ENCODE measurements at places on chromosomes 3 and 15.

DNA sequence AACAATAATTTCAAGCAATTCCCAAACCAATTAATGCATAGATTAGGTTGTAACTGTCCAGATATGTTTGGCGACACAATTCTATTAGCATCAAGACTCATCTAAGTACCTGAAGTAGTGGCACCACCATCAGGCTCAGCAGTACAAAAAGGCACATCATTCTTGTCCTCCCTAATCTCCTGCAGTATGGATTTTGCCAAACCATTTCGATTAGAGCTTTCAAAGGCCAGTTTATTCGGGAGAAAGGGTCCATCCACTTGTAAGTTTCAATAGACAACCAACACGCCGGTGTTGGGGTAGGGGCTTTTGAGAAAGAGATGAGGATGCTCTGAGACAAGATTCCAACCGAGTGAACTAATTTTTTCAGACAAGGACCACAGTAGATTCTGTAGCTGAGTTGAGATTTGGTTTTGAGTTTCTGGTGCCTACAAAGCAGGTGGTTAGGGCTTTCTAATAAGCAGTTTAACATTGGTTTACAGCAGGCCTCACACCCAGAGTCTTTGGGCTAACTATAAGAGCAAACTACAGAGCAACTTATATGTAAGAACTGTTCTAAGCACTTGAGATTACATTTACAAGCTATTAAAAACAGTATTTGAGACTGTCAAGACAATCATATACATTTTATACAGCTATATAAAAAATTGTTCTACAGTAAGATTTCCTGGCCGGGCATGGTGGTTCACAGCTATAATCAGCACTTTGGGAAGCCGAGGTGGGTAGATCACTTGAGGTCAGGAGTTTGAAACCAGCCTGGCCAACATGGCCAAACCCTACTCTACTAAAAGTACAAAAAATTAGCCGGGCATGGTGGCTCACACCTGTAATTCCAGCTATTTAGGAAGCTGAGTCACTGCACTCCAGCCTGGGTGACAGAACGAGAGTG is 4.5 kb downstream of the RPL22L1 start:
- DNase-seq: no peak

- no peak for DNase-seq
These were observed 19.2 kb downstream of the GRIP2 start for GRCh38 chr3:14520967-14521366.

DNA sequence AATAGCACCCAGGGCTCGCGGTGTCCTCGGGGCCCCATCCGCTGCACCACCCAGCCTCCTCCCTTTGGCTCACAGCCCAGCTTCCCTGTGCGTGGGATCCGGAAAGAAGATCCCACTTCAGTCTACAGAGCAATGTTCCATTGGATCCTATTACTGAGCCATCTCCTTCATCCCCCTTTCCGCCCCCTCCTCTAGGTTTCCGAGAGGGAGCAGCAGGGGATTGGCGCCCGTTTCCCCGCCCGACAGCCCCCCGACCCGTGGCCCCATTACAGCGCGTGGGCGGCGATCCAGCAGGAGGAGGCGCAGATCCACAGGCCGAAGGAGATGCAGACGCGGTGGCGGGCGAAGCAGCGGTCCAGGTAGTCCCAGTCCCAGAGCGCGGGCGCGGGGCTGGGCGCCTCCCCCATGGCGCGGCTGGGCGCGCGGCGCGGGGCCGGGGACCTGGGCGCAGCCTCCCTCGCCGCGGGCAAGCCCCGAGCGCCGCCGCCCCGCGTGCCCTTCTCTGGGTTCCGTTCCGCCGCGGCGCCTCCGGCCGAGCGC is 340 bp downstream of the TMEM44 start:
- DNase-seq: no peak

GRCh38 chr3:56799251-56799882 is 2.4 kb downstream of the ARHGEF3 start:
- DNase-seq: no peak

GRCh38 chr3:87468235-87468634 is 191.9 kb upstream of the POU1F1 start:
- no peak for DNase-seq

DNA sequence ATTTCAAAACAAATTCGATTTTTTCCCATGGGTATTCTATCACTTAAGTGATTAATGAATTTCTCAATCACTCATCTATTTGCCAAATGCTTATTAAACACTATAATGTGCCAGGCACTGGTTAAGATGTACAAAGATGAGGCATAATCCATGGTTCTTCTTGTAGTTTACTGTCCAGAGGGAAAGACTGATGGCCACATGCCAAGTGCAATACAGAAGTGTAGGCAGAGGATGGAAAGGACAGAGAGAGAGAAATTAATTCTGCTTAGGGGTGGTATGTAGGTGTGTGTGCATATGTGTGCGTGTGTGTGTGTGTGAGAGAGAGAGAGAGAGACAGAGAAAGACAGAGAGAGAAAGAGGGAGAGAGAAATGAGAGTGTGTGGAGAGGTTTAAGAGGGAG is 120.8 kb upstream of the CCNL1 start:
- no peak for DNase-seq

GRCh38 chr3:194713299-194714136 is 27.8 kb downstream of the FAM43A start:
- DNase-seq: no peak

GRCh38 chr3:163735394-163735793 is 1342.9 kb downstream of the SI start:
- no peak for DNase-seq

DNA sequence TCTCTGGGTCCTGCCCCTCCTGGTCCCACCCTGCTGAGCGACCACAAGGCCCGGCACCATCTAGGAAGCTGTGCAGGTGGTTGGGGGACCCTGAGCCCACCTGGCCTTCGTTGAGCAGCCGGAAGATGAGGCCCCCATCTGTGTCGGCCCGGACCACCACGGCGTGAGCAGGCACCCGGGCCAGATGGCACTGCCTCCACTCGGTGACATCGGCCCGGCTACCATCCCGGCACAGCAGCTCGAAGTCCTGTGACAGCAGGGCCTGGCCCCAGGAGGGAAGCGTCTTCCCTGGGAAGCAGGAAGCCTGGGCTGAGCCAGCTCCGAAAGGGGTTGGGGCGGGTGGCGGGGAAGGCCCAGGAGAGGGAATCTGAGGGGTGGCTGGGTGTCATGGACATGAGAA is 12.6 kb downstream of the MELTF start:
- no peak for DNase-seq

GRCh38 chr3:65483011-65483410 is 555.7 kb downstream of the MAGI1 start:
- DNase-seq: no peak

DNA sequence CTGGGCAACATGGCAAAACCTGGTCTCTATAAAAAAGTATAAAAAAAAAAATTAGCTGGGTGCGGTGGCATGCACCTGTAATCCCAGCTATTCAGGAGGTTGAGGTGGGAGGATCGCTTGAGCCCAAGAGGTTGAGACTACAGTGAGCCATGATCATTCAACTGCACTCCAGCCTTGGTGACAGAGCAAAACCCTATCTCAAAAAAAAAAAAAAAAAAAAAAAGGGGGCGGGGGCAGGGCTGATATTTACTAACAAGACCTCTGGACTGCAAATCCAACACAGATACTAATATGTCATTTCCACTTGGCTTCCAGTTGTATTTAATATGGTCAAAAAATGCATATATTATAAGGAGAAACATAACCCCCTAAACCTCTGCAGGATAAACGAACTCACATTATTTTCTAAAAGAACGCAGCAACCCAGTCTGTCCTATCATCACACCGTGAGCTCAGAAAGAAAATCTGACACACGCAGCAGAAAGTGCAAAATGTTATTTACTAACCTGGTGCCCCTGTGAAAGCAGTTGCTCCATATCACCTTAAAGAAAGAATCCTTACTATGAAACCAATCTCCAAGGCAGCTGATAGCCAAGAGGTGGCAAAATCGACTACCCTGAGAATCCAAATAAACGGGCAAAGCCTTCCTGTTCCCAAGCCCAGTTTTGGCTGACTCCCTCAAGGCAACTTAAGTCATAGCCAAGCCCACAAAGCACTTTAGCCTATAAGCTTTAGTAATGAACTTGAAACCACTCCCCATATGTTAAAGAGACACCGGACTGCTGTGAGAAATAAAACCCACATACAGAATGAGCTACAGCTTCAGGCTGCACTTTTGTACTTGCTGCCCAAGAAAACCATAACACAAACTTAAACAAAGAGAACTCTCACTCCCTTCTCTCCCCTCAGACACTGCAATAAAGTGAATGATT is 39.3 kb downstream of the PLD1 start:
- DNase-seq: no peak

DNA sequence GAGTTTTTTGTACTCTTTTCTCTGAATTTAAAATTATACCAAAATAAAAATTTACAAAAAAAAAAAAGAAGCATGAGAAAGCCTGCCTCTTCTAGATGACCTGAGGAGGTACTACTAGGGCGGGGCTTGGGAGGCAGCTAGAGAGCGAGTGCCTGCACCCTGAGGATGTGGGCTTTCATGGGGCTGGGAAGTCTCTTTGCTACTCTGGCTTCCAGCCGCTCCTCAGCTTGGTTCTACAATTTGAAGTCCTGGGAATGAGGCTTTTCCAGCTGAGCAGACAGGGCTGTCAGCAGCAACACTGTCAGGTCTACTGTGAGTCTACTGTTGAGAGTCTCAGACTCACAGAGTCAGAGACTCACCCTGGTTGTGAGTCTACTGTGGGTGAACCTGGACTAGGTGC is 8.2 kb upstream of the PSTPIP1 start:
- DNase-seq: no peak

GRCh38 chr3:27025718-27026117 is 343.5 kb downstream of the NEK10 start:
- no peak for DNase-seq

GRCh38 chr3:188468662-188469061 is 314.7 kb downstream of the LPP start:
- DNase-seq: no peak

GRCh38 chr15:27671819-27672437 is 427.2 kb downstream of the OCA2 start:
- no peak for DNase-seq

DNA sequence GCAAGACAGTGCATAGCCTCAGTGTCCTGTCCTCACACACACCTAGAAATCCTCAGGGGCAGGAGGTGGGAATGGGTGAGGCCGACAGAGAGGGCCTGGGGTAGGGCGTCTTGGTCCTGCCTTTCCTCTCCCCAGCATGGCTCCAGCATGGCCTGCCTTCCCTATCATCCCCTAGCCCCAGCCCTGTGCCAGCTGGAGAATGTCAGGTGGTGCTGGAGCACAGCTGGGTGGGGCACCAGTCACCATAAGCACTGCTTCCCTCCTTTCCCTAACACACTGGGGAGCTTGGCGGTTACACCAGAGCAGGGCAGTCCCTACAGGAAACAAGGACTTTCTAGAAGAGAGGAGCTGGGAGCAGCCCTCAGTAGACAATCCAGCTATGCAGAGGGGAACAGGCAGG is 236.8 kb downstream of the KLF13 start:
- no peak for DNase-seq

- DNase-seq: no peak
These were observed 2.5 kb downstream of the MOBP start for GRCh38 chr3:39469945-39470344.

GRCh38 chr3:151686257-151686656 is 47.5 kb upstream of the AADACL2 start:
- no peak for DNase-seq

- DNase-seq: no peak
These were observed 1033.7 kb downstream of the ROBO1 start for GRCh38 chr3:78734048-78734637.

DNA sequence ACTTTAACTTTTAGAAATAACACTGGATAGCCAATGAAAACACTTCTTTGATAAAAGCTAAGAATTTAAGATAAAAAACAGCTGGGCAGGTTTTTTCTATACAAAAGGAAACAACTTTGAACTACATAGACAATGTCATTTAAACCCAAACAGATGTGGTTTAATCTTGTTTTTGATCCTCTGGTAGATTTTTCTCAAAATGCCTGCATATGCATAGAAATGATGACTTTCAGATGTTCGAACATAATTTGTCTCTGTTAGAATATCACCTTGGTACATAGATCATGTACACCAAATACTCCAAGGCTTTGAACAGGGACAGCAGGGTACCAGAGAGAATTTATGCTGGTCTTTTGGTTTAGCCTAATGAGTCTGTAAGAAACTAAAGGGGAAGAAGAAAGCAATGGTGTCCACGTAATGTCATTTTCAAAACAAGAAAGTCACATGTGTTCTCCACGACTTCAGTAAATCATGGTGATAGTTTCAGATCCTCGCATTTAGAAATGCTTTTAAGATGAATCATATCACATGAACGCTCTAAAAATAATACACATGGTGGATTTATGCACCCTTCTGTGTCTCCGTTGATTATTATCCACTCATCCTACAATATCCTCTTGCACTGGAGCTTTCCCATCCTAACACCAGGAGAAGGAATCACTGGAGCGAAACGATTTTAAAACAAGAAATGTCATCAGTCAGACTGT is 160.1 kb upstream of the PDZRN3 start:
- no peak for DNase-seq

DNA sequence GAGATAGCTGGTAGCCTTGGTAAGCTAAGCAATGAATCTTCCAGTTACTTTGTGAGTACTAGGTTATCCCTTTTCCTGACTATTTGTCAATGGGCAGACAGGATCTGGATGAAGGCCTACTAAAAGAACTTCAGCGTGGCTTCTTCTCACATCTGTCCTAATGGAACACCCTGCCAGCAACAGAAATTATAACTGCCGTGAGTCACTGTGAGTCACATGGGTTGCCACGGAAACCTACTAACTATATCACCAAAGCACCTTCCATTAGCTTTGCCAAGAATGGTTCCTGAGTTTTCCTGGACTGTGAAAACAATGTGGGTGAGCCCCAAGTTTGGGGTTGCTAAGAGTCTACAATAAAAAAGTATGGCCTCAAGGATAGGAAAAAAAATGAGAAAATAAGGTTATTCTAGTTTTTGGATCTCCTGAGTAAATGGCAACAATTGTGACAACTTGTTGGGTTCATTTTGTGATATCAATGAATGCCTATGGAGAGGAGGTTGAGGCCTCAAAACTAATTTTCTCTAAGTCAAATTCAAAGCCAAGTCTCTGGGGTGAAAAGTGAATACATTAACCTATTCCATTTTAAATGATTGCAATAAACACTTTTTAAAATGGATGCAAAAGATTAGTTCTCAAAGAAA is 195.1 kb upstream of the ICE2 start:
- peak; percentile 29 for DNase-seq

DNA sequence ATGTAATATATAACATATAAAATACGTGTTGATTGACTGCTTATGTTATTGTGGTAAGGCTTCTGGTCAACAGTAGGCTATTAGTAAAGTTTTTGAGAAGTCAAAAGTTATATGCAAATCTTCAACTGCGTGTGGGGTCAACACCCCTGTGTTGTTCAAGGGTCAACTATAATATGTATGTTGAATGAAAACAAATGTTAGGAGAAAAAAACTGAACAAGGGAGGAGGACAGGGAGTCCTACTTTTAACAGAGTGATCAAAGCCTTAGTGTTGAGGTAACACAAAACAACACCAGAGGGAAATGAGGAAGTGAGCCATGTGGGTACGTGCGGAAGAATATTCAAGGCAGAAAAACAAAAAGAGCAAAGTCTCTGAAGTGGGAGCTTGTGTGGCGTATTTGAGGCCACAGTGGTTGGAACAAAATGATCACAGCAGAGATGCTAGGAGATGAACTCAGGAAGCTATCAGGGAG is 62.5 kb downstream of the SFMBT1 start:
- DNase-seq: peak; percentile 30

- DNase-seq: no peak
These were observed 16.7 kb upstream of the EHD4 start for GRCh38 chr15:41988896-41989572.

- DNase-seq: no peak
These were observed 163.1 kb upstream of the GALNT15 start for GRCh38 chr3:16011376-16011775.

- no peak for DNase-seq
These were observed 152.0 kb downstream of the ATP10A start for GRCh38 chr15:25711164-25711563.

- DNase-seq: no peak
These were observed 28.4 kb downstream of the PLS1 start for GRCh38 chr3:142624341-142625152.

Measured in stimulated activated CD4-positive, alpha-beta T cell treated with anti-CD3 and anti-CD28 coated beads, TNF-alpha, amount 100 ng/mL, for 48 hours (primary cell).